Stomach (tissue), 19 donors: ENCODE measurements at places on chromosomes 7 and 10.
A peak's percentile ranks its signal among the peaks of the same experiment; 100 is the strongest.

- DNase-seq = no peak
Measured at GRCh38 chr7:2417981-2418481, 14.6 kb downstream of the CHST12 start.

GRCh38 chr7:43735802-43736603, 6.7 kb upstream of the COA1 start:
- DNase-seq = no peak

GRCh38 chr7:18356191-18356645, 139.3 kb upstream of the HDAC9 start:
- no peak for DNase-seq

DNA sequence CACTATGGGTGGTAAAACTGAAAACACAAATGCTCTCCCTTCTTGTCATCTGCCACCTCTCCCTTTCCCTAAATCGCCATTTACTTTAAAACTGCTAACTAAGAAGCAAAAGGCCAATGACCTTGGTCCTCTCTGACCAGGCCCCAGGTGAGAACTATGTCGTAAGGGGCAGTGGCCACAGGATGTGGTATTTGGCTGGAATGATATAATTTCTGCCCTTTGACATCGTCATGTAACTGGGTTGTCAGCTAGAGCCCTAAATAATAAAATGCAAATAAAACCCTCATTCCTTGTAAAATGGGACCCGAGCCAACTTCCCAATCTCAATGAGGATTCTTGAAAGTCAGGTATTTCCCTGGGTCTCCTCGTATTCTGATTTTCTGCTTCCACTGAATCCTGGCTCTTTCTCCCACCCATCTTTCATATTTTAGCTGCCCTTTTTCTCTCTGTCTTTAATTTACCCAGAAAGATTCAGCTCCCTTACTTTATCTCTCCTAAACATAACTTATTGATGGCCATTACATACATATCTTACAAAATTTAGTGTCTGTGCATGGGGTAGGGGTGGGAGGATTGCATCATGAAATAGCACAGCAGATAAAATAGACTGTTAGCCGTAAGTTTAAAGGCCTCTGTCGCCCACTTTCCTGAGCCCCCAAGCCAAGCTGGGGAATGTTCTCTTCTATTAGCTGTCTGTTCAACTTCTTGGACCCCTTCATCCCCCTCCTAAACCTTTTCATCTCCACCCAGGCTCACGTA, 3.2 kb upstream of the EEPD1 start:
- no peak for DNase-seq

DNA sequence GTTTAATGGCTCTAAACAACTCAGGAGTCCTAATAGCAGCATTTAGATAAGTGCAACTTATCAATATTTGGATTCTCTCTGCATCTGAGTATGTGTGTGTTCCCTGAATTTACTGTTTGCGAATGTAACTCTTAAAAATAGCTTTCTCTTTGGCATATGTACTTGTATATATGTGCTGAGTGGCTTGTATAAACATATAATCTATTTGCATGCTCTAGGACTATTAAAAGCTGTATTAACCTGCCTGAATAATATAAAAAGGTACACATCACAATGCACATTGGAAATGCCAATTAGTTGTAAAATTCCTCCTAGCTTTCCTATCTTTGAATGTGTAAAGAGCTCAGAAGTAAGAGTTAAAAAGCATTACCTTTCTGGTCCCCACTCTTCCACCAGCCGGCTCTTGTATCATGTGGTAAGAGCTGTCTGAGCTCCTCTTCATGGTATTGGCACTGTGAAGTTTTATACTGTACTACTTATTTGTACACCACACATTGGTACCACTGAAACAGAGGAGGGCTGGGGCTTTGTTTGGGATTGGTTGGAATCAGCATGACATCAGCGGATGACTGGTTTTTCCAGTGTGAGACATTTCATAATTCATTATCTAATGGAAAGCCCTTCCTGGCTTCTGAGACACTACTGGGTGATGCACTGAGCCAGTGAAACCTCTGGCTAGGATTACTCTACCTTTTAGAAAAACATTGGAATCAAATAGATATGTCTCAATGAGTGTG, at the start of gene INHBA:
TSS of gene INHBA (minus strand) at position 456 of the 737 bp plus-strand sequence. CDS start 2,716 bp downstream, outside the sequence.
- DNase-seq = peak; percentile 37
